ENCODE measurements at places on chromosomes 2 and 18.

GRCh38 chr2:132374961-132375360 is 41.6 kb upstream of the GPR39 start:
- DNase-seq: no peak

DNA sequence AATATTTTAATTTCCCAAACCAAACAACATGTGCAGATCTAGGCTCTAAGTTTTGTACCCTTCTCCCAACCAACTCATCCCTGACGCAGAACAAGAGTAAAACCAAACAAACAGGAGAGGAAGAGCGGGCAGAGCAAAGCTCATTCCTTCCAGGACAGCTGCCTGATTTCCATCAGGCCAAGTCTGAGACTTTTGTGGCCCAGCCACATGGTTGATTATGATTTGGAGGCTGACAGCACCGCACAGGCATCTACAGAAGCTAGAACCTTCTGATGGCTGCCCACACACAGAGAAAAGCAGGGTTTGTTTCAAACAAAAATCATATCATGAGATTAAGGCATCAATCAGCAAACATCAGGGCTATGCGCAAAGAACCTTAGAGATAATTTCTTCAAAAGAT is 262.6 kb downstream of the TNS1 start:
- DNase-seq: no peak

GRCh38 chr2:154158101-154158500 is 286.4 kb downstream of the GALNT13 start:
- no peak for DNase-seq

DNA sequence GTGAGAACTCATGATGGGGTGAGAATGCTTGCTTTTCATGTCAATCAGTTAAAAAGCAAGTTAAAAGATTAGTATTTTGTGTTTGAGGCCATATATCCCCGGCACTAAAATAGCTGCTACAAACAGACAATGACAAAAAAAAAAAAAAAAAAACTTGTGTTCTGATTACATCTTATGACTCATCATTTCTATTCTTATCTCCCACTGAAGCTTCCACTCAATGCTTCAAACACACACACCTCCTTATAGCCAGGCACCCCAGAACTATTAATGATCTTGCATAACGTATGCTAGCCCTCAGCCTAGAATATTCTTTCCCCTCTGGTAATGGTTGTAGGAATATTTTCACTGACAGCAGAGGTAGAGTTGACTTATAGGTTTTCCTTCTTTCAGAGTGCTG is 778.3 kb downstream of the TRIB2 start:
- DNase-seq: no peak

DNA sequence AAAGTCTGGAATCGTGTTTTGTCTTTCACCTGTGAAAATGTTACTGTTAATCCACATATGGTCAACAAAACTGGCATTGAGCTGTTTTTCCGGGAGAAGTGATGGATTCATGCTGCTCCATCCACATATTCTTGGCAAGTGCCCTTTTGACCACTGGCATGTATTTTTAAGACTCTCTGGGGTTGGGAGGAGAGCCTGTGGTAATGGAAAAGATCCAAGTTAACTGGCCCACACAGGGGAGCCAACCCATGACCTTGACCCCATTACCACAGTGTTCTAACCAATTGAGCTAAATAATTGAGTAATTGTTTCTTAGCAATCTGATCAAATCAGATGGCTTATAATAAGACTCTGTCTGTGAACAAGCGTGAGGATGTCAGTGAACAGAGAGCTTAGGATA is 296.2 kb upstream of the NRP2 start:
- no peak for DNase-seq

DNA sequence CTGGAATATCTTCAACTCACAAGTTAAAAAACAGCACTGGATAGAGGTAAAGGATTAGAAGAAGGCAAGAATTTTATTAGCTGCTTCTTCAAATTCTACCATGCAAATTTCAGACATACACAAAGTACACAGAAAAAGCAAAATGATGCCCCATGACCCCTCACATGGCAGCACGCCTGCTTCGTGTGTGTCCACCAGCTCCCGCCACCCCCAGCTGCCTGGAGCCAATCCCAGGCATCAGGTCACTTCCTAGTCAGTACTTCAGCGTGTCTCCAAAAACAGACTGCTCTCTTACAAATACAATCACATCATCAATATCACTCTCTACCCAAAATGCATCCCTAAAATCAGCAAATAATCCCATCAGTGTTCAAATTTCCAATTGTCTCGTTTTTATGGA is 35.8 kb downstream of the IMPA2 start:
- DNase-seq: no peak

- DNase-seq: no peak
Observed at GRCh38 chr18:56825321-56825720, 174.2 kb downstream of the WDR7 start.

DNA sequence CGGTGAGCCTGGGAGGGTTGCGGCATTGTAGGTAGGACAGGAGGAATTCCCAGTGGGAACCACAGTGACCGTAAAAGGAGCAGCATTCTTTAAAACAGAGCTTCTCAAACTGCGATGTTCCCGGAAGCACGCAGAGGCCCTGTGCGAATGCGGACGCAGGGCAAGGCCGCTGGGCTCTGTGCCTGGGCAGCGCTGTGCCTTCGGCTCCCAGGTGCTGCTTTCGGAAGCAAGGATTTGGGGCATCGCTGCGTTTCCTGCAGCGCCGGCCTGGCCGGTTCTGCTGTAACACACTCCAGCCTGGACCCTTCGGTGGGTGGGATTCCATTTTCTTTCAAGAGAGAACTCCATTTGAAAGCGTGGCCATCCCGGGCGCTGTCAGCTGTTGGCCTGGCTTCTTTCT is 118.6 kb downstream of the PTGR3 start:
- DNase-seq: no peak

DNA sequence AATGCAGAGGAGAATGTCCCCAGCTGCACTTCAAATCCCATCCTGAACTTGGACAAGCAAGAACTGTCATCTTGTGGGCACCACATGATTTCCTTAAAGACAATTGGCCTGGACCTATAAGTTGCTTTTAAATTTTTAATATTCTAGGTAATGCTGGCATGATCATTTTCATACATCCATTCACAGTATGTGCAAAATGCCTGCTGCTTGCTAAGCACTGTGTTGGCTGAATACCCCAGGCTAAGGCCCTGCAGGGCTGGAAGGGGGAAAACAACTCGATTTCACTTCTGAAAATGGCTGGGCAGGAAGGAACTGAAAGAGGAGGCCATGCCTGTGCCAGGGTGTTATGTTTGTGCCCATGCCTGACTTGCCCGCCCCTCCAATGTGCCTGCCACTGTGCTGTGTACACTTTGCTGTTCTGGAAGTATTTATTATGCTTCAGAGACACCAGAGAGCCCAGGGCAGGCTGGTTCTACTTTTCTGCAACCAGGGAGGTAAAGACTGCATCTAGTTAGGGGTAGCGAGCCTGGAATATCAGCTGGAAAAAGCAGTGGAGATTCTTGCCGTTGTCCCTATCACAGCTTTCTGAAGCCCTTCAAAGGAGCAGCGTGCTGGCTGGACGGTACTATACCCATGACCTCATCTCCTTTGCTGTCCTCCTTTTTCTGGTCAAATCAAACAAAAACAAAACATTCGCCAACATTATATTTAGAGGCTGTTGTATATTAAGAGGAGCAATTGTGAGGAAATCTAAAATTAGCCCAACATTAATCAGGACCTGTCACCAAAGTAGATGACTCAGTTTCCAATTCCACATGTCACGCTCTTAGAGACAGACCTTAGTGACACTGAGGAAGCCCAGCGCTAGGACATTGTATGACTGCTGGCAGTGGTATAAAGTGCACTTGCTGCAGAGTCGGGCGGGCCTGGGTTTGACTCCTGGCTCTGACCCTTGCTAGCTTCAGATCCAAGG is 158.1 kb downstream of the DDX1 start:
- DNase-seq: no peak

DNA sequence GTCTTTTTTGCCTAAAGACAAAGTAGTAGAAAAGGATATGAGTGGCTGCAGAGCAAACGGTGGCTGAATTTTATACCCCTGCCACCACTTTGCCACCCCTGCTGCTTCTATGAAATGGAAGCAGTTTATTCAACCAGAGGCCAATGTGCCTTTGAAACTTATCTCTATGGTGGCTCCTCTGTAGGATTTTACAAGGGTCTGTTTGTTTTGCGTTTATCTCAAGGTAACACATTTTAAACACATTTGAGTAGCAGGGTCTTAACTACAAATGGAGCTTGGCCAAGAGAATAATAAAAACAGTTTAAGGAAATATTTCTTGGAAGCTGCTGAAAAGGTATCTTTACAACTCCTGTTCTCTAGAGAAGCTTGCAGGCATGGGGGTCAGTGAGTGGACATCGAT is 6.1 kb downstream of the ALLC start:
- DNase-seq: no peak

DNA sequence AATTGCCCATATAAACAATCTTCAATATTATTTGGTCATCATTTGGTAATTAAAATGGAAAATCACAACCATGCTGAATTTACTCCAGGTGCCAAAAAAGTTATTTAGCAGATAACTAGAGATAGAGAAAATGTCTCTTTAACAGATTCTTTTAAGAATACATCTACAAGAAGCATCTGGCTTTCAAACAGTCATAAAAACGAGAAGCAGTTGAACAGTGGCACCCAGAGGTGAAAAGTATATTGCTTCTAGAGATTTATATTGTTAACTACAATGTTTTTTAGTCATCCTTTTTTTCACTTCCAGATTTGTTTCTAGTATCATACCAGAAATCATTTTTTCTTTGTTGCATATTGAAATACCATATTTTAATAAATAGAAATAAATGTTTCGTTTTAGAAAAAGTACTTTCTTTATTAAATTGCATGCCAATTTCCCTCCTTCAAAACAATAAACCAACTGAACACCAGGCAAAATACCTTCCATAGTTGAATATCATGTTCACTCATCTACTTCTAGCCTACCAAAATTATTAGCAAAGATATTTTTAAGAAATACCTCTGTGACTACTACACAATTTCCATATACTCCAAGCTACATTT is 65.4 kb upstream of the HNRNPA3 start:
- no peak for DNase-seq

GRCh38 chr2:222102575-222103349 is 196.0 kb downstream of the PAX3 start:
- DNase-seq: no peak

DNA sequence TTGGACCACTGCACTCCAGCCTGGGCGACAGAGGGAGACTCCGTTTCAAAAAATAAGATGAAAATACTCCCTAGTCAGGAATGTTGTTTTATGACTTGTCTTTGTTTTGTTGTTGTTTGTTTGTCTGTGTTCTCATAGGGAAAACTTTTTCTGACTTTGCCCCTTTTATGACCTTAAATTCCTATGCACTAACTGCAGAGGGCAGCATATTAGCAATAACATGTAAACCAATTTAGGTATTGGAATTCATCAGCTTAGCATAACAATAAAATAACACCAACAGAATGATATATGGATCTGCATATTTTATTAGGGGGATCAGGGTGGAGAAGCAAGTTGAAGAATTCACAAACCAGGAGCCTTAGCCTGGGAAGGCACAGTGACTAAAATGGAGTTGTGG is 631.5 kb downstream of the SUCLG1 start:
- no peak for DNase-seq

- no peak for DNase-seq
Observed at GRCh38 chr2:144052083-144052482, 467.8 kb downstream of the ZEB2 start.

GRCh38 chr18:37567994-37568359 is 2.4 kb upstream of the CELF4 start:
- no peak for DNase-seq

DNA sequence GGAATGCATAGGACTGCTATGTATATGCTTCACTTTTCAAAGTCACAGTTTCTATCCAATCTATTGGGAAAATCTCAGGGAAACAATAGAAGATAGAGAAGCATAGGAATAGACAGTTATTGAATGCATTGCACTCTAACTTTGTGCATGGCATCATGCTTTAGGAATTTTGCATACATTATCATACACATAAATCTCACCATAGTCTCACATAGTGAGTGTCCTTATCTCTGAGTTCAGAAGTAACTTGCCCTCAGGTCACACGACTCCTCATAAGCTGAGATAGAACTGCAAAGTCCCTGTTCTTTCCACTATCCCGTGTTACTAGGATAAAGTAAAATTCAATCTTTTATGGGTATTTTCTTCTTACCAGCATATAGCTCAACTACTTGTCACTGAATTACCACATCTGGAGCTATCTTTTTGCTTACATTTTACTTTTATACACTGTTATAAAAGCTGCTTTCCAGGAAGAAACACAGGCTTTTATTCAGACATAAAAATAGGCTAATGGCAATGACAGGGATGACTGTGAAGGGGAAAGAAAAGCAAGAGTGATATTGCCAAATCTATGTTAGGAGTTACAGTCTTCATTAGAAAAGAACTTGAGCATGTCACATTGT is 666.9 kb downstream of the XIRP2 start:
- no peak for DNase-seq

DNA sequence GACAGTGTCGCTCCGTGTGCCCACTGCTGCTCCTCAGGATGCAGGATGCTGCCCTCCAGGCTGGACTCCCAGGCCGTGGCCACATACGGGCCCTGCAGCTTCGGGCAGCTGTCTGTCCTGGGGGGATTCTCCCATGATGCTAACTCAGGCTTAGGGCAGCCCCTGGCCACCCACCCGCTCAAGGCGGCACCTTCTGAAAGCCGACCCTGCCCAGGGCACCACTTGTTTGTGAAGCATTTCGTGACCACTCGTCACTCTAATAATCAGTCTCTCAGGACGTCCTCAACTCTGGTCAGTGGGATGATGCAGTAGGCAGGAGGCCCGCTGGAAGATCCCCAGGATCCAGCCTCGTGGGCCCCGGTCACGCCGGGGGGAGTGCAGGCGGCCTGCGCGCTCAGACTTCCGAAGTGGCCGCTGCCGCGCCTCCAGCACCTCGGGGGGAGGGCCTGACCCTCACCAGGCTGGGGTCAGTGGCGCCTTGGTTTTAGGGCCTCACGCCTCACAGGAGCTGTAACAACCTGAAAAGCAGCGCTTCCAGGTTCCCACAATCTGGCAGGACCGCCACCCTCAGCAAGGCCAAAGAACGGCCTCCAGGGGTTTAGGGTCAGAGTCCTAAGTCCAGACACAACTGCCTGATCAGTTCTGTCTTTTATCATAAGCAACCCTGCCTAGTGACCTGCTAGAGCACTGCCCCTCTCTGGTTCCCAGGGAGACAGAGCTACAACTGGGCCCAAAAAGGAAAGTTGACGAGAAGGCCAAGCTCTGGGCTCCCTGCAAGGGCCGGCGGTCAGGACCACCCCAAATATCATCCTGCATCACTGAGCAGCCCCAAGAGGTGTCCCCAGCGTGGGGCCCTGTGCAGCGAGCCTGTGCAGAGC is 53.0 kb downstream of the EIPR1 start:
- DNase-seq: no peak

- no peak for DNase-seq
Observed at GRCh38 chr2:161165266-161165665, 5.0 kb downstream of the TANK start.

GRCh38 chr2:98379311-98380202 is 33.3 kb downstream of the CNGA3 start:
- no peak for DNase-seq

- no peak for DNase-seq
Observed at GRCh38 chr2:137770166-137770565, 194.1 kb upstream of the HNMT start.

GRCh38 chr2:33777786-33778185 is 178.7 kb upstream of the FAM98A start:
- DNase-seq: no peak

GRCh38 chr2:19685731-19686130 is 216.1 kb downstream of the TTC32 start:
- no peak for DNase-seq

- DNase-seq: no peak
Observed at GRCh38 chr2:218281449-218281848, 10.9 kb downstream of the TMBIM1 start.

- no peak for DNase-seq
Observed at GRCh38 chr2:38823386-38823785, 45.4 kb downstream of the GEMIN6 start.

GRCh38 chr2:169034256-169034655 is 3.1 kb upstream of the ABCB11 start:
- no peak for DNase-seq

Measured in activated CD8-positive, alpha-beta memory T cell treated with anti-CD3 and anti-CD28 coated beads for 4 hours (primary cell).